Posterior cingulate gyrus (tissue), 11 donors: ENCODE measurements at places on chromosomes 7 and 10.

DNA sequence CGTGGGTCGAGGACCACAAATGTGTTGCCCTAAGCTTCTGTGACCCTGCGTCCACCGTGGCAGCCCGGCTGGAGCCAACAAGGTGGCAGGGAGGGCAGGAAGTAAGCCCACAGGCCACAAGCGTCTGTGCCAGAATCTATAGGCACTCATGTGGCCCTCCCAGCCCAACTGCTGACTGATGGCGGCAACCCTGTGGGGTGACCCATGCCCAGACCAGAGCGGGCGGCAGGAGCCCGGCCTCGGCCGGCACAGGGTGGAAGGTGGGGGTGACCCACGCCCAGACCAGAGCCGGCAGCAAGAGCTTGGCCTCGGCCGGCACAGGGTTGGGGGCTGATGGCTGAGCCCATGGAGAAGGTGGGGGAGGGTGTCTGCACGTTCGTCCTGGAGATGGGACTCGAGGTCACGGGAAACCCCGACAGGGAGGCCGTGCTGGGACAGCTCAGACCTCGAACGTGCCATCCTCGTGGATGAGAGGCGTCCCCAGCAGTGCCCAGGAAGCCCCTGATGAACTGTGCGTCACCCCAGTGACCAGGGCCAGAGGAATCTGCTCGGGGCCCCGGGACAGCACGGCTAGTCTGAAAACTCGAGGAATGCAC, 181.0 kb downstream of the ELFN1 start:
- peak; percentile 5 for DNase-seq

DNA sequence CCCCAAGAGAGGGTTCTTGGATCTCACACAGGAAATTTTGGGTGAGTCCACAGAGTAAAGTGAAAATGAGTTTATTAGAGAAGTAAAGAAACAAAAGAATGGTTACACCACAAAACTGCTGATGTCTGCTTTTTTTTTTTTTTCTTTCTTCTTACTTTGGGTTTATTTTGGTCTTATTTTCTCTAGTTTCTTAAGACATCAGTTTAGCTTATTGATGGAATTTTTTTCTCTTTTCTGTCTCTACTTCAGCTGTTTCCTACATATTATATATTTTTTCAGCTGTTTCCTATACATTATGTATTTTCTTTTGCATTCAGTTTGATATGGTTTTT, 166.4 kb downstream of the CCSER2 start:
- DNase-seq, result no peak

- no peak for DNase-seq
Measured at GRCh38 chr7:26199301-26200037, 1.1 kb downstream of the HNRNPA2B1 start.

DNA sequence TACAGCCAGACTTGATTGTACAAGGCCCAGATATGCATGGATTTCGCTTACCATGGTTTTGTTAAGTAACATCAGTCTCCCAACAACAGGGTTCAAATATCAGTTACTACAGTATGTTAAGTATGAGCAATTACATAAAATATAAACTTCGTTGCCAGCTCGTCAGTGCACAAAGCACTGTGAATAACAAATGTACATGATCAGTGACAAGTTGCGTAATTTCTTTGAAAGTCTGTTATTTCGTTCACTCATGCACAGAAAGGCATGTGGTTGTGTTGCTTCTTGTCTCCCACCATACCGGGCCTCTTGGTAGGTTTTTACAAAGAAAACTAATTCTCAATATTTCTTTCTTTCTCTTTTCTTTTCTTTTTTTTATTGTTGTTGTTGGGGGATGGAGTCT, 12.5 kb upstream of the ZNF487 start:
- no peak for DNase-seq

GRCh38 chr10:126851414-126852108, 53.7 kb upstream of the DOCK1 start:
- no peak for DNase-seq
